ENCODE measurements at places on chromosomes 7 and 10.

DNA sequence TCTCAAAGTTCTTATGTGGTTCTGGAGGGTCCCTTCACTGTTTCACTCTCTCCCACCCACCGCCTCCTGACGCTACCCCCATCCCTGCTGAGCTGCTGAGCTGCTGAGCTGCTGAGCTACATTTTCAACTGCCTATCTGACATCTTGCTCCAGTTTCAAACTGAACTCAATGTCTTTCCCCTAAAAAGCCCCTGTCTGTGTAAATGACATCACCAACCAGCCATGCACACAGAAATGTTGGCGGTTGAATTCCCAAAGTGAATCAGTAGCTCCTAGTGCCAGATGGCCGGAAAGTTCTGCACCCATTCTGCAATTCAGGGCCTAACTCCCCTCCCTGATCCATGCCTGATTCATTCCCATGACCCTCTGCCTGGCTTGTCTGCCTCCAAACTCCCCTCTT lies 71.2 kb downstream of the WNT2 start:
- peak; percentile 7 for DNase-seq

GRCh38 chr10:124524991-124525653 lies 63.5 kb downstream of the LHPP start:
- DNase-seq, result no peak

DNA sequence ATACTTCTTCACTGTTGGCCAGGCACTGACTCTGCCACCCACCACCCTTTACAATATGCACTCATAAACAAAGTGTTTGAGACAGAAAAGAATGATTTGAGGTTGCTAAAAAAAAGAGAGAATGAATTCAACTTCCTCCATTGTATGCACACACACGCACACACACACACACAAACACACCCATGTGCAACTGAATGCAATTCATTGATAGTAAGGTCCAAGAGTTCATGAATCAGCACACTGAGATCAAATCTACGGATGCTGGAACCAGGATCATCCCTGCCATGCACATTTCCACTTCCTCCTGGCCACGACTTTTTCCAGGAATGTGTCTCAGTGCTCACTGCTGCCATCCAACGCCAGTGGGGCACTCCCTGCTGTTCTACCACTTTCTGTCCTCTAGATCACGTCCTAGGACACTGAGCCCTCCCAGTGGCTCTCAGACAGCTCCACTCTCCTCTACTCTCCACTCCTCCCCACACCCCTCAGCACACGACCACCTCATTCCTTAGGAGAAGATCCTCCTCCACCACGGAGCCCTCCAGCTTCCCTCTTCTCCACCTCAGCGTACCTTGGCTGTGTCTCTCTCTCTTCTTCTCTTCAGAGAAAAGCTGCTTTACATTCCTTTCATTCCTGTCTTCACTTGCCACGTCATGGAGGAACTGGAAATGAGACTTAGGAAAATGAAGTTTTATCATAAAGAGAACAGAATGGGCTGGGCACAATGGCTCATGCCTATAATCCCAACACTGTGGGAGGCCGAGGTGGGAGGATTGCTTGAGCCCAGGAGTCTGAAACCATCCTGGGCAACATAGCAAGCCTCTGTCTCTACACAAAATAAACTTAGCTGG lies 12.0 kb upstream of the TMEM213 start:
- peak; percentile 24 for DNase-seq

- no peak for DNase-seq
These were observed 5.2 kb downstream of the LAT2 start for GRCh38 chr7:74214816-74215630.

DNA sequence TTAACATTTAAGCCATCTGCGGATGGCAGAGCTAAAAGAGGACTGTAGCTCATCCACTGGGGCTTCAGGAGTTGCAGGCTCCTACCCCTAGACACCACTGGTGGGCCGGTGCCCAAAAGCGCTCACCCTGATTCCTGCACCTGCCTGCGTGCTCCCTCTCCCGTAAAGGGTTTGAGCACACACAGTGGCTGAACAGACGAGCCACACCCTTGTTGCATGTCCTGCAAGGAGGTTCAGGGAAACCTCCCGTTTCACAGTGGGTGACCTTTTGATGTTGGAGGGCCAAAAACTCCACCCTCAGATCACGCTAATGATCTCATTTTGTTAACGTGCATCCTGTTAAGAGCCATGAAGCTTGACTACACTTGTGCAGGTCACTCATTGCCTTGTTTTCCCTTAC lies 37.9 kb downstream of the SYPL1 start:
- no peak for DNase-seq

- no peak for DNase-seq
These were observed 5.1 kb upstream of the LRRC27 start for GRCh38 chr10:132326925-132327324.

- DNase-seq, result peak; percentile 55
These were observed 57.9 kb downstream of the AFAP1L2 start for GRCh38 chr10:114346176-114347031.

DNA sequence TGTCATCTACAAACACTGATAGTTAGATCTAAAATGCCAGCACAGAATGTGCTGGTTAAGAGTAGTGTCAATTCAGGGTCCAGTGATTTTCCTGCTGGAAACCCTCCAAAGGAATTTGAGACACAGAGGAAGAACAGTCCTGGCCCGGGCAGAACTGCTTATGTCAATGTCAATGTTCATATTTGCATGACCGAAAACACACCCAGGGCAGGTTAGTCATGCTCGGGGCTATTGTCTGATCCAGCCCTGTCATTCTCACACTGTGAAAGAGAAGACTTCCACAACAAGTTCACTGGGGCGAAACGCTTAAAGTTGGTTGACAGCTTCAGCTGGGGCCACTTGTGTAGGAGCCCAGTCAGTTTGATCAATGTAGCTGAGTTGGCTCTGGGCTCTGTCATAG lies 139.3 kb downstream of the C1GALT1 start:
- DNase-seq, result peak; percentile 92

- DNase-seq, result no peak
These were observed 106.8 kb downstream of the ZMYND11 start for GRCh38 chr10:241966-242643.

GRCh38 chr10:22803261-22803885 lies 89.0 kb upstream of the PIP4K2A start:
- DNase-seq, result no peak

- no peak for DNase-seq
These were observed 92.2 kb downstream of the CCDC3 start for GRCh38 chr10:12909182-12909835.

DNA sequence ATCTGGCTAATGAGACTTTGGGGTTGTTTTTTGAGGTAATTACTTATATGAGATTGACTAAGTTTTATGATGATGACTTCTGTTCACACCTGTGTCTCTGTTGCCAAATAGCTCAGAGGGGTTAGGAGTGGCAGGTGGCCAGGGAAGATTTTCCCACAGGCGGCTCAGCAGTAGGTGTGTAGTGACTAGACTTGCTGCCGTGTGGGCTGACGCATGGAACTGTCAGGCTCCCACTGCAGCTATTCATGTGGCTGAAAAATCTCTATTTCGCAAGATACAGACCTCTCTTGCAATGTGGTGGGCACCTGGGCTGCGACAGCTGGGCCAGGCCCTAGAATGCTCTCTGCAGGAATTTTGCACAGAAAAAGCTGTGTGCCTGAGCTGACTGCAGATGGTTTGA lies 1.4 kb downstream of the CPA4 start:
- DNase-seq, result no peak

GRCh38 chr10:70940834-70941568 lies 52.6 kb upstream of the PCBD1 start:
- DNase-seq, result no peak

DNA sequence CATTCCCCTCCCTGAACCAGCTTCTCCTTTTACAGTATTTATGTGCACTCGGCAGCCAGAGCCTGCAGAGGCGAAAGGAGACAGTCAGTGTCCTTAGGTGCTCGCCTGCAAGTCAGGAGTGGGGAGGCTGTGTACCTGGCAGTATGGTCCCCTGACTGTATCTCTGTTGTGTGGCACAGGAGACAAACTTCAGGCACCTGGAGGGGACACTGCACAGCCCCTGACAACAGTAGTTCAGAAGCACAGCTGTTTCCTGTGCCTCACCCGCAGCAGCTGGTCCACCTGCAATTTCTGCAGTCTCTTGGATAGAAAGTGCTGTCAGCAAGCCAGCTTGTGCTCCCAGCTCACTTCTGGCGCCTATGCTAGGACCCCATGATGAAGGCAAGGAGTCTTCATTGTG lies 73.4 kb upstream of the LAMB4 start:
- DNase-seq, result no peak

DNA sequence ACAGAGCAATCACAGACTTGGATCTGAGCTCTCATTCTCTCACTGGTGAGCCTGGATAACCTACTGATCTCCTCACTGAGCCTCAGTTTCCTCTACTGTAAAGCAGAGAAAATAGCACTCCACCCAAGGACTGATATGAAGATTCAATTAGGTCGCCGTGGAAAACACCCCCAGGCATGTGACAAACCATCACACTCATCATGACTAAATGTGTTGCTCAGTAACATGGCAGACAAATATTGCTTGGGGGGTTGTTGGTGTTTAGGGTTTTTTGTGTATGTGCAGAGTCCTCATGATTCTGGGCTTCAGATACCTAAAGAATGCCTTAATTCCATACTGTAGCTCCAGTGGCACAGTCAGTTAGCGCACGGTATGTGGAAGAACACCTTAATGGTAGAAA lies 122.1 kb upstream of the TCF7L2 start:
- no peak for DNase-seq

GRCh38 chr10:4434516-4435071 lies 391.4 kb upstream of the AKR1E2 start:
- DNase-seq, result no peak

Measured in kidney glomerular epithelial cell (primary cell).